ENCODE measurements at places on chromosomes 3 and 15.

DNA sequence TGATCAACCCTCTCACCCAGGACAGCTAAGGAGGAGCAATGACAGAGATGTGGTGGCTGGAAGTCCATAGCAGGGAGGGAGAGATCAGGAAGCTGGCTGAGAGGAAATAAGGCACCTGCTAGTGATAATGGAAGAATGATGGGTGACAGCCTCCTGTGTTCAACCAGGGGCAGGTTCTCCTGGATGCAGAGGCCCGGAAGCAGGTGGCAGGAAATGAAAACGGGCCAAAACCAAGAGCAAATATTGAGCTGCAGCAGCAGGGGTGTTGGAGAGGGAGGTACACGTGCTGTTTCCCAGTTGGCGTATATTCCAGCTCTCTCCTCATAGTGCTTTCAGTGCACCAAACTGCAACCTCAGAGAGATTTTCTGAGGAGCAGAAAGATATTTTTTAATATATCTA lies 213.4 kb upstream of the TBL1XR1 start:
- H3K36me3 ChIP-seq = no peaks in the 10 kb centered on the region

DNA sequence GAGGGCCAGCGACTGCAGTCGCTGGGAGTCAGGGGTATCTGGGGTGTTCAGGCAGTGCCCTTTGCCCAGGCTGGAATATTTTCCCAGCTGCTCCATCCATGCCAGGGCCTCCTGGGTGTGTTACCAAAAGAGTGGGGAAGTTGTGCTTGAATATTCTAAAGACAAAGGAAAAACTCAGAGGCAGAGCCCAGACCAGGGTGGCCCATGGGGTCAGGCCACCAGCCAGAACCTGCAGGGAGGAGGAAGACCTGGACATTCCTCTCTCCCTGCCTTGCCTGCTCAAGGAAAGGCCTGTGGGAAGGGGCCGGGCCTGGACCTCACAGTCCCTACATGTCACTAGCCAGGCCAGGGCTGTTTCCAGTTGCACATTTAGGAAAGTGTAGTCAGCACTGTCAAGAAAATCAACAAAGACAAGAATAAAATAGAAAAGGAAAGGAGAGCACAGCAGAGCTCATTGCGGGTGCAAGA lies 16.0 kb upstream of the KLF15 start:
- no peaks in the 10 kb centered on the region for H3K4me1 ChIP-seq
- no peak for DNase-seq
- no peaks in the 10 kb centered on the region for H3K36me3 ChIP-seq
- H3K27me3 ChIP-seq = 0 out of 2 replicates have a peak, but pooled peaks cover 7% of the 10 kb centered on the region
- no peak overlapping the region for H3K4me3 ChIP-seq
- no peak overlapping the region for H3K27ac ChIP-seq

DNA sequence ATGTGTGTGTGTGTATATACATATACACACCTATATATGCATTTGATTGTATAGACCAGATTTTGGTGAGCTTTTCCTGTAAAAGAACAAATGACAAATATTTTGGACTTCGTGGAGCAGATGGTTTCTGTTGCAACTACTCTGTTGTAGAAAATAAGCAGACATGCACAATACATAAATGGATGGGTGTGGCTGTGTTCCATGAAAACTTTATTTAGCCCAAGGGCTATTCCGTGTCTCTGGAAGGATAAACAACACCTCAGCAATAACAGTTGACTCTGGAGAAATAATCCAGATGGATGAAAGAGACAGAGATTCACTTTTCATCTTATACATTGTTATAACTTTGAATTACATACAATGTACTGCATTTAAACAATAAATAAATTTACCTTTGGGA lies 441.4 kb downstream of the CNTN3 start:
- H3K36me3 ChIP-seq = no peaks in the 10 kb centered on the region
- DNase-seq = no peak
- no peak overlapping the region for H3K4me3 ChIP-seq
- no peaks in the 10 kb centered on the region for H3K4me1 ChIP-seq
- no peak overlapping the region for H3K27ac ChIP-seq

GRCh38 chr3:38108649-38109579 lies 28.0 kb downstream of the ACAA1 start:
- H3K4me1 ChIP-seq = no peaks in the 10 kb centered on the region
- H3K27ac ChIP-seq = no peak overlapping the region
- no peaks in the 10 kb centered on the region for H3K36me3 ChIP-seq
- H3K27me3 ChIP-seq = no peaks in the 10 kb centered on the region

DNA sequence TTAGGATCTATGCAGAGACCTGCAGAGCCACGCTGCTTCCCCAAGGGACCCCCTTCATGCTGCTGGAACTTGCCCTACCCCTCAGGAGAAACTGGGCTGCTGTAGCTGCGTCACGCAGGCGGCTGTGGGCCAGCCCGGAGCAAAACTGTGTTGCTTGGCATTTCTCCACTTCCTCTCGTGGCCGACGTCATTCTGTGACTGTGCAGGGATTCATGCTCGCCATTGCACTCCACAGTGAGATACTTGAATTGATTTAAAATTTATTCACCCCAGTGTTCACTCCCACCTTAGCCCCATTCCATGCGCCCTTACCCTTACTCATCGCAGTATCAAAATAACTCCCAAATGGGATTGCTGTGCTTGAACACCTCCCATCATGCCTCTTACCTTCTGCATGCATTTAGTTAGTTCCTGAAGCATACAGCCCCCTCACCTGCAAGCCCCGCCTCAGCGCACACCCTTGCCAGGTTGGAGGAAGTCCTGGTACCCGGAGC lies 45.7 kb downstream of the TMEM44 start:
- H3K36me3 ChIP-seq = peaks cover 2% of the 10 kb centered on the region
- no peaks in the 10 kb centered on the region for H3K27me3 ChIP-seq
- H3K4me1 ChIP-seq = peaks cover 8% of the 10 kb centered on the region
- no peak for DNase-seq
- no peak overlapping the region for H3K27ac ChIP-seq

- no peak overlapping the region for H3K4me3 ChIP-seq
- no peak overlapping the region for H3K27ac ChIP-seq
- H3K4me1 ChIP-seq = peaks cover 13% of the 10 kb centered on the region
- H3K36me3 ChIP-seq = no peaks in the 10 kb centered on the region
Observed at GRCh38 chr3:193330555-193331204, 47.9 kb downstream of the ATP13A5 start.

DNA sequence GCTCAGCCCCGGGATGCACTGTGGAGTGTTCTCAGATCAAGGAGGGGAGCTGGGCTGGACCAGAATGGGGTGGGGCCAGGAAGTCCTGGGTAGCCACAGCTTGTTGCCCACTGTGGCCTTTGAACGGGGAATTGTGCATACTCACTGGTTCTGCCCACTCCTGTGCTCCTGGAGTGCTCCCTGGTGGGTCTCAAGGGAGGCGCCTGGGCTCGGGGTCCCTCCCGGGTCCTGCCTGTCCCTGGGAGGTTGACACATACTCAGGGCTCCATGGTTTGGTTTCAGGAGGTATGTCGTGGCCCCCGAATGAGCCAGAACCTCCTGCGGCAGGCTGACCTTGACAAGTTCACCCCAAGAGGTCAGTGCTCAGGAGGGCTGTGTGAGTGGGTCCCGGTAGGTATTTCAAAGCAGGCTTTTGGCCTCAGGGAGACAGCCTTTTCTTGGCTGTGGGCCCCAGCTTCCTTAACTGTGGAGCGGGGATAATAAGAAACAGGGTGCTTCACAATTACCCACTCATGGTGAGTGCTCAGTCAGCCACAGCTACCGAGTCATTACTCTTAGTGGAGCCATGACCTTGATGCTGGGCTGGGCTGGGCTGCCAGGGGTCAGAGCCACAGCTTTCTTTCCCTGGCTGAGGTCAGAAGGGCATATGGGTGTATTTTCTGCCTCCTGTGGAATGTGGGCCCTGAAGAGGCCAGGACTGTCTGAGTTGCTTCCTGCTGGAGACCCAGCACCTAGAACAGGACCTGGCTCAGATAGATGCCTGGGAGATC lies 7.6 kb downstream of the DNAH1 start:
- H3K36me3 ChIP-seq = no peaks in the 10 kb centered on the region
- H3K4me1 ChIP-seq = no peaks in the 10 kb centered on the region
- DNase-seq = no peak
- H3K27ac ChIP-seq = no peak overlapping the region
- peaks cover 16% of the 10 kb centered on the region for H3K27me3 ChIP-seq

GRCh38 chr3:71726146-71726545 lies 944 bp upstream of the EIF4E3 start:
- H3K36me3 ChIP-seq = no peaks in the 10 kb centered on the region
- DNase-seq = no peak
- no peak overlapping the region for H3K27ac ChIP-seq
- no peaks in the 10 kb centered on the region for H3K27me3 ChIP-seq

- no peaks in the 10 kb centered on the region for H3K27me3 ChIP-seq
- H3K4me3 ChIP-seq = no peak overlapping the region
- 0 out of 2 replicates have a peak, but pooled peaks cover 10% of the 10 kb centered on the region for H3K36me3 ChIP-seq
- H3K4me1 ChIP-seq = no peaks in the 10 kb centered on the region
- no peak for DNase-seq
Observed at GRCh38 chr3:113485161-113485609, 29.8 kb downstream of the SPICE1 start.

- no peaks in the 10 kb centered on the region for H3K27me3 ChIP-seq
- no peak overlapping the region for H3K27ac ChIP-seq
- no peak overlapping the region for H3K4me3 ChIP-seq
- DNase-seq = no peak
- no peaks in the 10 kb centered on the region for H3K4me1 ChIP-seq
- H3K36me3 ChIP-seq = no peaks in the 10 kb centered on the region
Observed at GRCh38 chr15:90708516-90708915, 8.6 kb upstream of the BLM start.

GRCh38 chr3:178289544-178290160 lies 246.6 kb upstream of the KCNMB2 start:
- no peaks in the 10 kb centered on the region for H3K27me3 ChIP-seq
- H3K4me3 ChIP-seq = no peak overlapping the region
- peaks cover 20% of the 10 kb centered on the region for H3K4me1 ChIP-seq
- DNase-seq = peak; percentile 52

DNA sequence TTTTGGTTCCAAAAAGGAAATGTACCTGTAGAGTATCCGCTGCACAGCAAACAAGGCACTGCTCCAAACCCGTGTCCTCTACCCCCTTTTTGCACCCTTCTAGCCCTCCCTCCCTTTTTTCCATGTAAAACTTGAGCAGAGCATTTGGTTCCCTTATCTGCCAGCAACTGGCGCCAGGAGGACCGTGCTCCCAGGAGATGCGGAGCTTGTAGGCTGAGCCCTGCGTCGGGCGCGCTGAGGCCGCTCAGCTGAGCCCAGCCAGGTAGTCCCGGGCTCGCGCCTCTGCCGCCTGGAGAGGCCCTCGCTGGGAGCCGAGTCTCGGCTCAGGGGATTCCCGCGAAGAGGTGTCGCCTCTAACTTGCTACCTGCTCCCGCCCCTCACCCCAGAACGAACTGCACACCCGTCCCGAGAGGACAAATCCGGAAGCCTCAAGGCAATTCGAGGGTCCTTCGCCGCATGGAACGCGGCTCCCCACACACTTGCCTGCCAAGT lies 575 bp downstream of the TRPM7 start:
- peak overlapping the region; percentile 55 for H3K27ac ChIP-seq
- no peaks in the 10 kb centered on the region for H3K27me3 ChIP-seq
- peak overlapping the region; percentile 90 for H3K4me3 ChIP-seq
- 0 out of 2 replicates have a peak, but pooled peaks cover 2% of the 10 kb centered on the region for H3K36me3 ChIP-seq

- no peaks in the 10 kb centered on the region for H3K4me1 ChIP-seq
- no peaks in the 10 kb centered on the region for H3K36me3 ChIP-seq
- no peak overlapping the region for H3K27ac ChIP-seq
- no peak overlapping the region for H3K4me3 ChIP-seq
Observed at GRCh38 chr15:29665444-29666003, 156.7 kb downstream of the TJP1 start.

GRCh38 chr3:179563271-179563783 lies 601 bp downstream of the ACTL6A start:
- peak; percentile 77 for DNase-seq
- H3K27me3 ChIP-seq = no peaks in the 10 kb centered on the region
- no peaks in the 10 kb centered on the region for H3K36me3 ChIP-seq
- H3K4me1 ChIP-seq = no peaks in the 10 kb centered on the region
- H3K4me3 ChIP-seq = peak overlapping the region; percentile 81

GRCh38 chr15:85063522-85064079 lies 81.9 kb downstream of the PDE8A start:
- no peak for DNase-seq
- H3K4me3 ChIP-seq = no peak overlapping the region
- no peak overlapping the region for H3K27ac ChIP-seq

DNA sequence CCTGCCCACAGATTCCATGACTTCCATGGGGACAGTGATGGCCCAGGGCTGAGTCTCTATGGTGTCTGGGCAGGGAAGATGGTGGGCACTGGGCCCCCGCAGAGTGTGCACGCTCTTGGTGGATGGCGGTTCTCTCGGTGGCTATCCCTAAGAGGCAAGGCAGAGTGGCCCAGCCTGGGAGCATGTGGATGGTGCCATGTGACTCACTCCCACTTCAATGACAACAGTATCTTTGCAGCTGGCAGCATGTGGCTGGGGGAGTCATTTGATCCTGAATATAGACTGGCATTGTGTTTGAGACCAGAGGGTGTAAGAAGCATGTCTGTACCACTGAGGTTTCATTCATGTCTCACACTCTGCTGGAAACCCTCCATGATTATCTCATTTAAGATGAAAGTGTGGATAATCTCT lies 101.2 kb downstream of the CORO2B start:
- peaks cover 10% of the 10 kb centered on the region for H3K4me1 ChIP-seq
- DNase-seq = peak; percentile 42
- H3K27me3 ChIP-seq = peaks cover 5% of the 10 kb centered on the region
- no peaks in the 10 kb centered on the region for H3K36me3 ChIP-seq
- no peak overlapping the region for H3K27ac ChIP-seq

DNA sequence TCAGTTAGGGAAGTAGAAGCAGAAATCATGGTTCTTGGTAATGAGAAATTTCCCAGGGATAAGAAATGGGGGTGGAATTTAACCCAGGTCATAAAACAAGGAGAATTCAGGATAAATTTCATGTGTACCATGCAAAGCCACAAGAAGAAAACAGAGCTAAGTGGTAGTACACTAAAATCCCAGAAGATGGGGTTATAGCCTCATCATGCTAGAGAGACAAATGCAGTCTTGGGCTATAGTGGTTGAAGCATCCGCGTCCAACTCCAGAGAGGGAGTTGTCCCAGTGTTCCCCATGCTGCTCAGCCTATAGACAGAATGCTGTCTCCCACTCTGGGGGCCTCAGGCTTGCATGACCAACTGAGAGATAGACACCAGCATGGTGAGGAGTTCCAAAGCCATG lies 36.2 kb upstream of the CLRN1 start:
- no peak overlapping the region for H3K27ac ChIP-seq
- no peaks in the 10 kb centered on the region for H3K36me3 ChIP-seq
- no peak for DNase-seq
- no peaks in the 10 kb centered on the region for H3K27me3 ChIP-seq
- no peak overlapping the region for H3K4me3 ChIP-seq
- H3K4me1 ChIP-seq = no peaks in the 10 kb centered on the region

Measured in SJCRH30 (cell line).